Ascending aorta (tissue), 2 donors: ENCODE measurements at places on chromosomes 16 and 17. TPM values are rescaled to one million over a fixed set of nuclear protein-coding genes. Genes with fewer than 3 reads are reported as not detected.

Gene CBFA2T3
- total RNA-seq, result 32.8 TPM

Gene ZSCAN10
- total RNA-seq, result not detected

Gene MT4
- total RNA-seq, result not detected

Gene KCNG4
- total RNA-seq, result not detected

Gene DNAAF8
- total RNA-seq, result not detected

Gene ODAD4
- not detected for total RNA-seq

Gene SLC6A2
- not detected for total RNA-seq

Gene PERCC1
- total RNA-seq, result not detected

- DNase-seq, result no peak
Measured at GRCh38 chr17:78358538-78359320, 1.1 kb downstream of the SOCS3 start.

GRCh38 chr17:62675260-62675659 lies 47.8 kb downstream of the MRC2 start:
- no peak for DNase-seq

DNA sequence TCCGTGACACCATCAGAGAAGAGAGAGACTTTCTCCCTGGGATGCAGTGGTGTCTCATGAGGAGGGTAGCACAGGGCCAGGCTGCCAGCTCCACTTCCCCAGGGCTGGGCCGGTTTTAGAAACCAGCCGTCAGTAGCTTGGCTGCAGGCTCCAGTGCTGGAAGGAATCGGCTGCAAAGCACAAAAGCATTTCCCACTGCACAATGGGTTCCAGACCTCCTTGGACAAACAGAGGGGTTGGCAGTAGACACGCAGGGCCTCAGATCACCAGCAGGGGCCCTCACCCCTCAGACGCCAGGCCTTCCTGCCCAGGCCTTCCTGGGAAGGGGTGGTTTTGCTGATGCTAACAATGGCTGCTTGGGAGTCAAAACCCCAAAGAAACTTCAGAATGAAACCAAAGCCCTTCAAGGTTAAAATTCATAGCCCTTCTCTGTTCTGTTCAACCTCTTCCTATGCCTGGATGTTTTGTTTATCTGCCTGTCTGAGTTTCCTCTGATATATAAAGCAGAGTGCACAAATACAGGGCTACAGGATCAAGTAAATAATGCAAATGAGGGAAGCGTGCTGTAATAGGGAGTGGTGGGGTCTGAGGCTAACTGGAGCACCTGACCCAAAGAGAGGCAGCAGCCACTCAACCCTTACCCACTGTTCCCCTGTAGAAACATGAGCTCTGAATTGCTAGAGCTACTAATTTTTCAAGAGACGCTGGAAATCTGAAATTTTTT lies 26.2 kb downstream of the TEKT5 start:
- DNase-seq, result no peak

- DNase-seq, result no peak
Measured at GRCh38 chr16:86379505-86379846, 130.9 kb upstream of the FOXF1 start.

DNA sequence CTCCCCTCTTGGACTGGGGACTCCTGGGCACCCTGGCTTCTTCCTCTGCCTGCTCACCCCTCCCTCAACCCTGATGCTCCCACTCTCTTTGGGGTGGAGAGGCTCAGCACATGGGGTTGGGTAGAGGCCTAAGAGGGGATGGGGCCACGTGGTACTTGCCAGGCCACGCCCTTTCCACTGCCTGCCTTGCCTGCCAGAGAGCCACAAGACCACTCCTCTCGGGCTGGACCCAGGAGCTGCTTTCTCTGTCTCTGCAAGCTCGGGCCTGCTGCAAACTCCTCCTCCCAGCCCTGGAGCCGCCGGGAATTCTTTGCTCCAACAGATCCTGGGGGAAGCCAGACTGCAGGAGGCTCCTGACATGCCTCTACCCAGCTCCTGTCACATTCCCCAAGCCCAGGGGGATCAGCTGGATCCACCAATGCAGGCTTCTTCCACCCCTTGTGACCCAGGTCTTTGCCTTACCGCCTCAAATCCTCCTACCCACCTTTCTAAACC lies 11.8 kb downstream of the DLX4 start:
- no peak for DNase-seq

- DNase-seq, result no peak
Measured at GRCh38 chr17:9973669-9974447, 68.8 kb upstream of the RCVRN start.

GRCh38 chr16:84749815-84750214 lies 50.0 kb downstream of the USP10 start:
- no peak for DNase-seq

- no peak for DNase-seq
Measured at GRCh38 chr16:65034915-65035314, 86.9 kb downstream of the CDH11 start.

DNA sequence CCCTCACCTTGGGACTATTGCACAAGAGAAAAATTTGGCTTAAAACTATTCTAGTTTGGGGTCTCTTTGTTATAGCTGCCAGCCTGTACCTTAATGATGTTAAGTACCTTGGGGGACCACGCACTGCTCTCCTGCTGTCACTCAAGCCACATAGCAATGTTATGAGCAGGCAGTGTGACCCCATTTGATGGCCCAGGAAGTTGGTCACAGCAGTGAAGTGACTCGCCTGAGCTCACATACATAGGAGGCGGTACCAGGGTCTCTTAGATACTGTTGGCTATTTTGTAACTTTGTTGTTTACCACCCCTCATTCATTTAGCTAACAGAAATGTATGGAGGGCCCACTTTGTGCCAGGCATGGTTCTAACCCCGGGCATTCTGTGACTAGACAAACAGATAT lies 16.4 kb downstream of the KCNG4 start:
- DNase-seq, result no peak

- no peak for DNase-seq
Measured at GRCh38 chr16:81873206-81873605, 94.1 kb downstream of the PLCG2 start.

DNA sequence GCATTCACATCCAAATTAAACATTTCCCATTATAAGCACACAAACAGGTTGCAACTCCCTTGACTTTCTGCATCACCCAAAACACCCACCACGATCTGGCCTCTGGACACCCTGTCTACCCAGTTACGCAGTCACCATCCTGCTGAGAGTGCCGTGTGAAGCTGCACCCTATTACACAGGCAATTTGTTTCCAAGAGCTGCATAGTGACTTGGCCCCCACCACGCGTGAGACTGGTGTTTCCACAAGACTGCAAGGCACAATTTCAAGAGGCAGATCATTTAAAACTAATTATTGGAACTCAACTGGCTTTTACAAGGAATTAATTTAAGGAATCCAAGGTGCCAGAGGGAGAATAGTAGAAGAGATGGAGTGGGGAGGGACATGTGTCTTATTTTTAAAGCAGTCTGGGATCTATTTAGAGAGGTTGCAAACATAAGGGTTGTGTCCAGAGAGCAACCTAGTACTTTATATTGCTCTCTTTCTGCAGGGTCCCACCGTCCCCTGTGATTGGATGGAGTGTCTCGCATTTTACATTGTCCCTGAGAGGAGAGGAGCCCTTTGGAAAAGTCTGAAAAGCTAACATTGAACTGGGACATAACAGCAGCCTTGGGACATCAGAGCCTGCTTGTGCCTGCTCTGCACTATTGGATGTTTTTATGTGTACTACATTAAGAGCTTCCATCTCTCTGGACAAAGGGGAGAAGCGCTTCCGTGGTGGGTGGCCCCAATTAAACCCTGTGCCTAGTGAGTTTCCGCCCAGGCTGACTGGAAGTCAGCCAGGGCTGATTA lies 8.7 kb upstream of the ADAMTS18 start:
- no peak for DNase-seq

DNA sequence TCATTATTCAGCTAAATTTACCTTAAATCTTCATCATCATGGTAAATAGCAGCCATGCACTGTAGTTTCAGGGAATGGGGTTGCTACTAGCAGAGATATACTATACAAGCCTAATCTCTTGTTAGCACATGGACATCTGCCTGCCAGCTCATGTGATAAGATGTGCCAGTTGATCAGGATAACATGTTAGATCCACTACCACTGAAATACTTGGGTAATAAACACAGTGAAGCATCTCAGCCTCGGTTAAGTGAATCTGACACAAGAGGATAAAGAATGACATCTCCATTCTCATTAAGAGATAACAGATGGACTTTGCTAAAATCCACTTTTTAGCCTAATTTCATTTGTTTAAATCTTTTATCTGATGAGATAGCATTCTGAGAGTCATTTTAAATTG lies 256.1 kb downstream of the CDH8 start:
- no peak for DNase-seq

GRCh38 chr17:7579001-7579833 lies at the start of gene CD68:
CD68 (plus strand) TSS chr17:7579638; CDS start chr17:7579678, 40 bp downstream.
- DNase-seq, result peak; percentile 88
